NCI-H187 (cell line): ENCODE measurements at places on chromosomes 11 and 22.

GRCh38 chr11:128835741-128836430 lies 31.2 kb downstream of the KCNJ1 start:
- DNase-seq, result no peak

- DNase-seq, result no peak
These were observed 1.7 kb downstream of the CSDC2 start for GRCh38 chr22:41562461-41562860.

GRCh38 chr22:38270091-38270992 lies 2.5 kb downstream of the TMEM184B start:
- no peak for DNase-seq

DNA sequence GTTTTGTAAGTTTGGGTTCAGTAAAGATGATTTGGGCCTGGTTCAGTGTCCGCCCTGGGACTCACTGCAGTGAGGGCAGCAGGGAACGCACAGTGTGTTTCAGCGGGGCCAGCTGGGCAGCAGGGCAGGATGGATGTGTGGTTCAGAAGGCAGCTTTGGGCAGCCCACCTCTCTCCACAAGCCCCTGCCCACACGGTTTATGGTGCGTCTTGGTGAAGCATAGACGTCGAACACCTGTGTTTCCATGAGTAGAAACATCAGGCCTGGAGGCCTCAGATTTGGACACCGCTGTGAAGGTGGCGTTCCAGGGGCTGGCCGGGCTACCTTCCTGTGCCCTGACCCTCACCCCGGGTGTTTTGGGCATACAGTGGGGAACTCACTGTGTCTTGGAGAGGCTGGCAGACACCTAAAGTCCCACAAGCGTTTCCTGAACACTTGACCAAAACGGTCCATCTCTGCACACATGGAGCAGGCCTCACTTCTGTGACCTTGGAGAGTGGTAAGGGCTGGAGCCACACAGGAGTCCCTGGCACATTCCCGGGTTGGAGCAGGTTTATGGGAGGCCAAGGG lies 59.0 kb downstream of the ST14 start:
- DNase-seq, result no peak

DNA sequence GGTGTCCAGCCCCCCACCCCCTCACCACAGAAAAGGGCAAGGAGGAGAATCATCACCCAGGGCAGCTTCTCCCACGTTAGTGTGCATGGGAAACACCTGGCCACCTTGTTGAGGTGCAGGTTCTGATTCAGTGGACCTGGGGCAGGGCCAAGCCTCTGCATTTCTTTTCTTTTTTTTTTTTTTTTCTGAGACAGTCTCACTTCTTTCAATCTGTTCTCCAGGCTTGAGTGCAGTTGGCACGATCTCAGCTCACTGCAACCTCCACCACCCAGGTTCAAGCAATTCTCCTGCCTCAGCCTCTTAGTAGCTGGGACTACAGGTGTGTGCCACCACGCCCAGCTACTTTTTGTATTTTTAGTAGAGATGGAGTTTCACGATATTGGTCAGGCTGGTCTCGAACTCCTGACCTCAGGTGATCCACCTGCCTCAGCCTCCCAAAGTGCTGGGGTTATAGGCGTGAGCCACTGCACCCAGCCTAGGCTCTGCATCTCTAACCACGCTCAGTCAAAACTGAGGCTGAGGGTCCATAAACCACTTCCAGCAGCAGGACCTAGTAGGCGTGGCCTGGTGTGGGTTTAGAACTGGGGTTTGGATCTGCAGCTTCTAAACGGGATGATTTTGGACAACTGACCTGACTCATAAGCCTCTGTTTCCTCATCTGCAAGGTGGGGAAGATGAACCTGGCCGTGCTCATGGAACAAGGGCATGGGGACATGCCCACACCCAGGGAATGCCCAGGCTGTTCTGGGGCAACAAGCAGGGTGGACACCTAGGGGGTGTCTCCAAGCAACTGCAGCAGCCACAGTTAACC lies 734 bp downstream of the ZP1 start:
- DNase-seq, result no peak

DNA sequence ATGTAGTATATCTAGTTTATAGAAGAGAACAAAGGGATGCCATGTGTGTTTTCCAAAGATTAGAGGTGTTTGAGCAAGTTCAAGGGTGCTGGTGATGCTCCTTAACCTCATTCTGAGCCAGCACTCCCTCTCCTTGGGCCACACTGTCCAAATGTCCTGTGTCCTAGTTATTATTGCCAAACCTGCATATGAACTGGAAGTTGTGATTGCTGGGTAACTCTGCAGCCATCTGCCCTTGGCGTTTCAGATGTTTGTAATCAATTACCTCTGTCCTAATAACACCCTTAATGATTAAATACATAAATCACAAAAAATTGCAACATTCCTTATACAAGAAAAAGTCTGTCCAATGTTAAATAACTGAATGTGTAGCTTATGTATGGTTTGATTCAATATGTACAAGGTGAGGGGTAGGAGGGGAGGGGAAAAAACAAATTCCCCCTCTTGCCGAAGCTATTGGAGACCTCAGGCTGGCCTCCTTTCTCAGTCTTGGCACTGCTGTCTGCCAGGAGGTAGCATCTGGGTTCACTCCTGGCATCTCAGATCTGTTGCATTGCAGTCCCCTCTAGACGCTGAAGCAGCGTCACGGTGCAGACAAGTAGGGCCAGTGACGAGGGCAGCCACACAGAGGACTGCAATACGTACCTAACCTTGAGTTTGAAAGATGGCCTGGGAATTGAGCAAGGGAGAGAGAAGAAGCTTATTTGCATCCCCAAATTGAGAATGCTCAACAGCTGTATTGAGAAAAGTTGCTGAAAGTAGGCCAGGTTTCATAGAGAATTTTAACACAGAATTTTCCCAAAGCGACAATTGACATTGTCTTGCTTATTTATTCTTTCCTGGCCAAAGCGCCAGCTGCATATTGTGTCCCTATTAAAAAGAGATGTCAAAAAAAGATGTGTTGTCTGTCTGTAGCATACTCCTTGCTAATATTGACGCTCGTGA lies 89.6 kb upstream of the ARHGAP32 start:
- DNase-seq, result no peak

GRCh38 chr11:84532364-84532763 lies 1094.8 kb downstream of the DLG2 start:
- no peak for DNase-seq

GRCh38 chr11:33347490-33348125 lies 90.4 kb downstream of the HIPK3 start:
- no peak for DNase-seq

DNA sequence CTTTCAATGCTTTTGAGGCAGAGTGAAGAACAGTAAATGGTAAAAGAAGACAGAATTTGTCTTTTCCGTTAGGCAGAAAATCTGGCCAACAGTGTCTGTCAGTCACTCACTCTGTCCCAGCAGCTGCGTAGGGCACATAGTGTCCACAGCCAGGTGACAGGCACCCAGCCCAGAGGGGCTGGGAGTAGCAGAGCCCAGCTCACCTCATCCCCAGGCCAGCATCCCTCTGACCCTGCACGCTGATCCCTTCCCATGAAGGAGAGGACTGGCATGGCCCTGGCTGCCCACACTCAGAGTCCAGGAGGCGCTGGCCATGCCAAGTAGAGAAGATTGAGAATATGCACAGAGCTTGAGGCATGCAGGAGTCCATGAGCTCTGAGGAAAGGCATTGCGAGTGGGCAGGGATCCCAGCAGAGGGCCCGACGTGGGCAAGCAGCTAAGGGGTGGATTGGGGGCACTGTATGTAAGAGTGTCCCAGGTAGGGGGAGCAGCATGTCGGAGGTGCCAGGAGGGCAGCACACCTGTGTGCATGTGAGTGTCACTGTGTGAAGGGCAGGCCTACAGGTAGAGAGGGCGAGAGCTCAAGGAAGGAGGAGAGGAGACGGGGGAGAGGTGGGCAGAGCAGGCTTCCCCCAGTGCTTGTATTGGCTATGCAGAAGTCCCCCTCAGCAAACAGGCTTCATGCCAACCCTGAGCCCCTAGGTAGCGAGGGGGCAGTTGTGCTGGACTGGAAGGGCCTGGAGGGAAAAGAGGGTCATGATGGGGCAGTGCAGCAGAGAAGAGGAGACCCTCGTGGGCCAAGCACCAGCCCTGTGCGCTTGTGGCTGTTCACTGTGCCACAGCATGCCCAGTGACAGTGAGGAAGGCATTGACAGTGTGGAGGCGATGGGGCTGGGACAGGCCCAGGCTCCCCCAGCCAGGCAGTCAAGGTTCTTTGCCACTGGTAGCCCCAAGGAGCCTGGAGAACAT lies 133.8 kb downstream of the OSBP2 start:
- no peak for DNase-seq

DNA sequence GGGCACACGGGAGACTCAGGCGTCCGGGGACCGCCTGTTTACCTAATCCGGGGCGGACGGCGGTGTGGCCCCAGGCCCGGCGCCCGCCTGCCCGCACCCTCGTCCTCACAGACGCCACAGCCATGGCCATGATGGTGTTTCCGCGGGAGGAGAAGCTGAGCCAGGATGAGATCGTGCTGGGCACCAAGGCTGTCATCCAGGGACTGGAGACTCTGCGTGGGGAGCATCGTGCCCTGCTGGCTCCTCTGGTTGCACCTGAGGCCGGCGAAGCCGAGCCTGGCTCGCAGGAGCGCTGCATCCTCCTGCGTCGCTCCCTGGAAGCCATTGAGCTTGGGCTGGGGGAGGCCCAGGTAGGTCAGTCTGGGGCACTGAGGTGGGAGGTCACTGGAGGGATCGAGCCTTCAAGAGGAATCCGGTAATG lies 10.0 kb upstream of the RAB1B start:
- DNase-seq, result no peak

- DNase-seq, result no peak
These were observed 68.0 kb downstream of the GAB2 start for GRCh38 chr11:78349624-78350023.

DNA sequence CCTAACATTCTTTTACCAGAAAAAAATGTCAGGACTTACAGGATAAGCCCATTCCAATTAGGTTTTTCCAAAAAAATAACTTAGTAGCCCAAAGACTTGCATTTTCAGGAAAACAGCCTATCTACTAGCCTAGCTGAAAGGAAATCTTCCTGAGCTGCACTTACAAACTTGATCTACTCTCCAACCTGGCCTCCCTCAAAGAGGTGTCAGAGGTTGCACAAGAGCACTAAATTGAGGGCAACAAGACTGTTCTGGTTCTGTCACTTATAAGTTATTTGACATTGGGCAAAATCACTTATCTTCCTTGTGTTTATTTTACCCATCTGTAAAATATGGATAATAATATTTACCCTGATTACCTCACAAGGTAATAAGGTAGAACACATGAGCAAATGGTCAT lies 7.9 kb upstream of the SOX6 start:
- no peak for DNase-seq

DNA sequence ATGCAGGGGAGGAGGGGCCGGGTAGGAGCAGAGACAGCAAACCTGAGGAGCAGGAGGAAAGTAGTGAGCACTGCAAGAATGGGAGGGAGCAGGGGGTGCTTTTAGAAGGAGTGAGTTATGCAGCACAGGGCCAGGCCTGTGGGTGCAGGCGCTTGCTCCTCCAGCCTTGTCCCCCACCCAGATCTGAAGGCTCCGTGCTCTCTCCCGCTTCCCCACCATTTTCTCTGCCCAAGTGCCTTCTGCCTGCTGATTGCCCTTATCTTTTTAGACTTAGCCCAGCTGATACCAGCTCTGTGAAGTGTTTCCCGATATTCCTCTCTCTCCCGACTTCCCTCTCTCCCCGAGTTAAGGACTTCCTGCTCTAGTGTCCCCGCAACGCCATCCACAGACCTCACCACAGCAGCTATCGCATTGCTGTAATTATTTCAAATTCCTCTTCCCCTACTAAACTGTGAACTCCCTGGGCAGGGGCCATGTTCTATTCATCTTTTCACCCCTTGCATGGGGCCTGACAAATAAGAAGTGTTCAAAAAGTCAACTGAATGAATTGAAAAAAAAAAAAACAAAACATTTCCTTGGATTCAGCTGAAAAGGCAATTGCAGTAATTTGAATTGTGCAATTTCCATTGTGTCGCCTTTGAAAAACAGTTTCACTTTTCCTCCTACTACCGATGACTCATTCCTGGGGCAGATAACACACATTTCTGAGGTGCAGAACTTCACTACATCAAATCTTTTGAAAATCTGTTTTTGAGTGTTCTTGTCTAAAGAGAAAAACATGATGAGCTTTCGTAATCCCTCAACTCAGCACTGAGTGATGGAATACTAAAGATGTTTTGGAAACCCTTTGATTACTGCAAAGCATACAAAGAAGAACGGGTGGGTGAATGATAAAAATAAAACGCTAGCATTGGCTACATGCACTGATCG lies 69.7 kb upstream of the BMAL1 start:
- DNase-seq, result no peak

DNA sequence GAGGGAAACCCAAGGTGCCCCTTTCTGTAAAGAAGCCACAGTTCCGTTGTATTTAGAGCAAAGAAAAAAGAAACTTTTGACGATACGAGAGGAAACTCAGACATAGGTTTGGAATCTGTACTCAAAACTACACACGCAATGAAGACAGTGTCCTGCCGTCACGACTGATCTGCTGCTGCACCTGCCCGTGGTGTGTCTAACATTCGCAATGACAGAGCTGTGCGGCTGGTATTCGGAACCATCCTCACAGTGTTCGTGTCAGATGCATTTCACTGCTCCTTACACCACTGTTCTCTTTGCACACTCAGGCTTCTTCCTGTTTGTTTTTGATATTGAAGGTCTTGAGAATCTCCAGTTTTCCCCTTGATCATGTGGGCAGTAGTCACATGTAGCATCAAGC lies 84.8 kb downstream of the RTL6 start:
- DNase-seq, result no peak

- DNase-seq, result no peak
These were observed 113.1 kb upstream of the HSD17B12 start for GRCh38 chr11:43567396-43567975.

DNA sequence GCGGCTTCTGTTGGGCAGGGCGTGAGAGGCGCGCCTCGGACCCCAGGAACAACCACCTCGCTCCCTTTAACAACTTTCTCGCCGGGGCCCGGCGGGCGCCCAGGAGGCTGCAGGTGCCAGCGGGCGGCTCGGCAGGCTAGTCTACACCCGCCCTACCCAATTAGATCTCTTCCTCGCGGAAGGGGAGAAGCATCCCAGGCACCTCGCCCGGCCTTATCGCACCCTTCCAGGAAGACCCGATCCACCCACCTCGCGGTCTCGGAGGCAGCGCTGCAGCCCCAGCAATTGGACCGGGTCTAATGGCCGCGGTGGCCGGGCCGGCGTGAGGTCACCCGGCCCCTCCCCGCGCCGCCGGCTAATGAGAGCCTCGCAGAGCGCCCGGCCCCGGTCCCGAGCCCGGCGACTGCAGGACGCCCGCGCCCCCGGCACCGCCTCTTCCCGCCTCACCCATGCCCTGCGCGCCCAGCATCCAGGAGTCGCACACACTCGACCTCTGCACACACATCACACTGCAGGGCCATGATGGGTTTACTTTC lies at the start of gene PLAAT3:
Gene PLAAT3, minus strand, starts transcription at position 298 of the 536 bp plus-strand sequence. CDS start 419 bp downstream, outside the sequence.
- no peak for DNase-seq

DNA sequence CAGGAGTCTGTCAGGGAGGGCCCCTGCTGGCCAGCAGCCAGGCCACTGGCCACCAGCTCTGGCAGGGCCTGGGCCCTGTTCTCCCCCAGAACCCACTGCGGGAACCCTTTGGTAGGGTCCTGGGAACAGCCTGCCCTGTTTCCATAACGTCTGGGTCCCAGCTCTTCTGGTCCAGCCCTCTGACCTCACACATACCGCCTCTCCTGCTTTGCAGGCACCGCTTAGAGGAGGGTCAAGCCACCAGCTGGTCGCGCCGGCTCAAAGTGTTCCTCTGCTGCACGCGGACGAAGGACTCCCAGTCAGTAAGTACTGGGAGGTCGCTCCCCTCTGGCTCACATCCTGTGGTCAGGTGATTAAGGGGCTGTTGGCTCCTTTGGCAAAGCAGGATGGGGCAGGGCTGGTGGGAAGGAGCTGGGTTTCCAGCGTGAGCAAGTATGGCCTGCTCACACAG lies 26.6 kb upstream of the MYRF start:
- no peak for DNase-seq

- no peak for DNase-seq
These were observed 44.5 kb downstream of the PIK3C2A start for GRCh38 chr11:17163291-17163690.

- no peak for DNase-seq
These were observed 2.8 kb downstream of the SIPA1 start for GRCh38 chr11:65640483-65641296.
